ENCODE measurements at places on chromosomes 13 and 19.
A peak's percentile ranks its signal among the peaks of the same experiment; 100 is the strongest.

DNA sequence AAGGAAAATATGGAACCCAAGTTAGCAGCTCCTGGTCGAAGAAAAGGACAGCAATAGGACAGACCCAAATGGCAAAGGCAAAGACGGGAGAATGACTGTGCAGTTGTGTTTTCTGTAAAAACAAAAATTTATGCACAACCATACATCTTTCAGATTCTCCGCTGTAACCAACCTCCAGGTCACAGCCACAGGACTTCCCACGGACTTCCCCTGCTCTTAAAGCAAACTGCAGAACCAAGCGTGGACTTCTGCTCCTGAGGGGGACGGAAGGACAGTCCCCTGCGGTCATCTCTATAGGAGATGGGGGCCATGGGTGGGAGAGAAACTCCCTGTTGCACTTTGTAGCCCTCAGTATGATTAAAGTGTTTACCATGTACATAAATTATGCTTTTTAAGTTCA lies 2.5 kb downstream of the GRTP1 start:
- no peak for DNase-seq

DNA sequence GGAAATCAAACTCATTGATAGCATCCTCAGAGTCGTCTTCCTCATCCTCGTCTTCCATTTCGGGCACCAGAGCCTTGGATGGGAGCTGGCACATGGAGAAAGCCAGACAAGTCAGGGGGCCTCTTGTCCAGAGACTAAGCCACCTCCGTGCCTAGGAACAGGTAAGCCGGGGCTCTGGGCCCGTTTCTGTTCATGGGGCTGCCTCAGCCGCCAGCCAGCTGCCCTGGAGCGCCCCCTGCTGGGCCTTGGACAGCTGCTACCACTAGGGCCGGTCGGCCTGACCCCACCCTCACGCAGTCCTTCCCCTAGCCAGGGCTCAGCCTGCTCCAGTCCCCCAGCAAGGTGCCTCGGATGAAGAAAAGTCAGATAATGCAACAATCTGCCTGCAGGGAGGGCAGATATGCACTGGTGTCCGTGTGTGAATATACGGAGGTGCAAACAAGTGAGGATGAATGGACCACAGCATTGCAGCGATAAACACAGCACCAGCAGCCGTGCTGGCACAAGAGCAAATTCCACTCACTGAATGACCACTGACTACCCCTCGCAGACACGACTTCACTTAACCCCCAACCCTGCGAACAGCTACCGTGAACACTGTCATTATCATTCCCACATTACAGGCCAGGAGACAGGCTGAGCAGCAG lies 11.9 kb upstream of the PRKD2 start:
- peak; percentile 83 for DNase-seq

- DNase-seq = peak; percentile 46
Measured at GRCh38 chr19:2494447-2495129, 18.7 kb downstream of the GADD45B start.

- no peak for DNase-seq
Measured at GRCh38 chr13:100673376-100673712, 1.3 kb downstream of the TMTC4 start.

DNA sequence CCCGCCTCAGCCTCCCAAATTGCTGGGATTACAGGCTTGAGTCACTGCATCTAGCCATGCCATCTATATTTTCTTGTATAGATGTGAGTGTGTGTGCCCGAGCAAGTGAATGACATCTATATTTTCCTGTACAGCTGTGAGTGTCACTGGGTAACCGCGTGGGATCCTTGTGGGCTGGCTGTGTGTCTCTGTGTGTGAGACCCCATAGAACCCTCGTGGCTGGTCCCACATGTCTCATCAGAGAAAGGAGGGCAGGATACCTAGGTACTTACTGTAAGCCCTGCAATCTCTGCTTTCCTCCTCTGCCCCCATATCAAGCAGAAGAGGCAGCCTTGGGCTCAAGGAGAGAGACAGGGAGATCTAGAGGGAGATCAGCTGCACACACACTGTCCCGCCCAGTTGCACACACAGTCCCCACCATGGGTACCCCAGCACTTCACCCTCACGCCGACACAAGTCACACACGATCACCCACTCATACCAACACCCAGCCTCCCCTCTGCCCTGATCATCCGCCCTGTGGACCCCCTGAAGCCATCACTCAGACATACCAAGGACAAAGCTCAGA lies 655 bp downstream of the DENND1C start:
- DNase-seq = no peak

DNA sequence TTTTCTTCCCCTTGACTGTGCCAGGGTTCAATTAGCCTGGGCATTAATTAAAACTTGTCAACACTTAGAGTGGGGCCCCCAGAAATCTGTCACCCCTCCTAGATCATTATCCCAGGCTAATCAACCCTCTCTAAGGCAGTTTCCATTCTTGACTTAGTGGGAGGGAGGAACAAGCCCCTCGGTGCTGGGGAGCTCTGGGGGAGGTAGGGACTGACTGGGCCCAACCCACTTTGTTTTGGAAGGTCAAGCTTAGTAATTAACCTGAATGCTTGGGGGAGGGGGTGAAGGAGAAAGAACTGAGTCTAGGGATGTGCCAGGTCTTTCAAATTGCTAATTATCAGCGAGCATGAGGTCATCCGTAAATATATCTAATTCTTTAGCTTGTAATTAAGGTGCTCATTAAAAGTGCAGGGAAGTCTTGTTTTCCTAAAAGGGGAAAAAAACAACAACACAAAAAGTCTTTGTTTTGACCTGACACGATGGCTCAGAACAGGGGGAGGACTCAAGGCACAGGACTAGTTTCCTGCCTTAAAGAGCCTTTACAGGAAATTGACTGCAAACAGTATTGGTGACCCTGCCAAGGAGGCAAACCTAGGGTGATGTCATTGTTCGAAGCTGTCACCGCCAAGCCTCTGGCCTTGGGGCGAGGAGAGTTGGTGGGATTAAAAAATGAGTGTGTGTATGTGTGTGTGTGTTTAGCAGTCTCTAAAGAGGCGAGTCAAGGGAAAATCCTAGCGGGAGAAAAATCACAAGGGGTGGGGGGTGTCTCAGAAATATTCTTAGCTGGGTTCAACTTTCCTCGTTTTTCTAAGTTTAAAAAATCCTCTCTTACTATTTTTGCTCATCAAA lies 19.4 kb downstream of the ACTN4 start:
- no peak for DNase-seq

DNA sequence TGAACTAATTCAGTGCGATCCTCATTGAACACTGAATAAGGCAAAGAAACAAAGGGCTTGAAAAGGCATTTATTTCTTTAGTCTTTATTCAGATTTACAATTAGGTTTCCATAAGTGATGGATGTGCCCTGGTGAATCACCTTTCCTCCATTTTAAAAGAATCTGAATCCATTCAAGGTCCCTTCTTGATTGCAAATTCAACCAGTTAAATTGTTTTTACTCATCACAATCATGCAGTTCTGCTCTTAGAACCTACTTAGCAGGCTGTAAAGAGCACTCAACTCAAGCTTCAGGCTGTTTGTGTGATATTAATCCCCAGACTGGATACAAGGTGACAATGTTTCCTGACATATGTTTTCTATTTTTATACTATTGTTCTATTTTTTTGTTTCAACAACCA lies 321.0 kb downstream of the TBC1D4 start:
- no peak for DNase-seq

DNA sequence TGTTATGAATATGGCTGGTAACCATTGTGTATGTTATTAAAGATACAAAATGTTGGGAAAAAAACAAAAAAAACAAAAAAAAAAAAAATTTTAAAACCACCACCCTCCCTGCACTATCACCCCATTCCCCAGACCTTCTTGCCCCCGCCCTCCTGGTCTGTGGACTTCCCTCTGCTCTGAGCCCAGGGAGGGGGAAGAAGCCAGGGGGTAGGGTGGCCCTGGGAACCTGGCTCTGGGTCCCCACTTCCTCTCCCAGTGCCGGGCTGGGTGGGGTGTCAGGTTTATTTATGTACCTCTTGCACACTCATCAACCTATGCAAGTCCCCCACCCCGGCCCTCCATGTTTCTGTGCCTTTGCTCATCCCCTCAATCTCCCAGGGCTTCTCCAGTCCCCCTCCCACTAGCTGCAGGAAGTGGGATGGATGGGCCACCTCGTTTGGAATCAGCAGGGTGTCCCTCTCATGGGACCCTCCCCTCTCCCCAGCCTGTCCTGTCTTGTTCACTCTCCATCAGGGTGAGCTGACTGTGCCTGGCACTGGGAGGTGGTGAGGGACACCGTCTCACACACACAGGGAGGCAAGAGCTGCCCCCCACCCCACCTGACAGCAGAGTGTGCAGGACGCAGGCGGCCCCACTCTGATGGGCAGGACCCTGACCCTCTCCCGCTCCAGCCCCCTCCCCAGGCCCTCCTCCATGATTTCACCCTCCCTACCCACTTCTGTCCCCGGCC lies 5.9 kb downstream of the PAF1 start:
- no peak for DNase-seq

- DNase-seq = no peak
Measured at GRCh38 chr13:93955904-93956303, 523.6 kb downstream of the DCT start.

DNA sequence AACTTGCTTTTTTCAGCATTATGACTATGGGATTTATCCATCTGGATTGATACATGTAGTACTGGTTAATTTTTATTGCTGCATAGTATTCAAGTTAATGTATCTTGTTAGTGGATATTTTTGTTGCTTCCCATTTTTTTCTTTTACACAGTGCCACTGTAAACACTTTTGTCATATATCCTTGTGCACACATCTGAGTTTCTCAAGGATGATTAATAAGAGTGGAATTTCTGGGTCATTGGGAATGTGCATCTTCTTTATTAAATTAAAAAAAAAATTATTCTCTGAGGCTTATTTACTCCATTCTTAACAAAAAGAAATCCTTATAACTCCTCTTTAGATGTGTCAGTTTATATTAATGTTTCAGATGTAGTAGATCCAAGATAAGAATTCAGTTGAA lies 27.3 kb downstream of the B3GLCT start:
- no peak for DNase-seq

DNA sequence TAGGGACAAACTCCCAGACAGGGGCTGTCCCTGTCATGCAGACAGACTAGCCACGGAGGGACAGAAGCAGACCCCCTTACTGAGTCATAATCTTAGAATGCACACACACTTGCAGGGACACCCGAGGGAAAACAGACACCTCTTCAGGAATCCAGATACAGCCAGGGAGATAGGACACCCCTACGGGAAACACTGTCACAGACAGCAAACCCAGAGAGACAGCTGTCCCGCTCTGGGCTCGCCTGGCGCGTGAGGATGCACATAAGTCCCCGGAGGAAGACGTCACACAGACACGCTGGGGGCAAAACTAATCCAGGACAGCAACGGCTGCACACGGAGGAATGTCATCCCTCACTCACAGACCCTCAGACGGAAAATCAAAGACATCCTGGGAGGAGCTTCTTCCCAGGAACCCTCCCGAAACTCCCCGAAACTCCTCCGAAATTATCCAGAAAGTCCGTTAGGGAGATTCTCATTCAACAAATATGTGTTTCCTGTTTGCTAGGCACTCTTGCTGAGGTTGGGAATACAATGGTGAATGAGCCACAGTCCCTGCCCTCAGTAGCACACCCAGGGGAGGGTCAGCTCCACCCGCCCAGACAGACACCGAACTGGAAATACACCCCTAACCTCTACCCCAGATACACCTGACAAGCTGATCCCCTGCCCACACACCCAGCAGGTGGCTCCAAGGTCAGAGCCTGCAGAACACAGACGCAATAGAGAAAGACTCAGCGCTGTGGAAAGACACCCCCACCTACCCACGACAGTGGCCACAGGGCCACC lies 15.2 kb upstream of the TOMM40 start:
- no peak for DNase-seq

- no peak for DNase-seq
Measured at GRCh38 chr19:3225677-3226093, 1.2 kb downstream of the CELF5 start.

- DNase-seq = no peak
Measured at GRCh38 chr19:30376272-30376671, 4.1 kb downstream of the ZNF536 start.

DNA sequence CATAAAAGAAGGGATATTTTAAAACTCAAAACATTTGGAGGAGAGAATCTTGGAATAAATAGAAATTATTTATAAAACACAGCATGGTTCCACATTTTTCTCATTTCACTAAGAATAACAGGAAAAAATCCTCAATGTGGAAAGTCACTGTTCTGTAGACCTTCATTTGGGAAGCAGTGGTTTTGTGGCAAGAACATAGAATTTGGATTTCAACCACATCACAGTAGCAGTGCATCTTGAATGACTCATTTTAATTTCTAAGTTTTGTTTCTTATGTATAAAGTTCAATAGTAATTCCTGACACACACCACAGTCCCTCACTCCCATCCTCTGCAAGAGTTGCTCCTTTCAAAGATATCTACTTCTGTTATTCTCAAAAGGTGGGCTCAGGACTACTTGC lies 264.0 kb downstream of the ENOX1 start:
- no peak for DNase-seq

DNA sequence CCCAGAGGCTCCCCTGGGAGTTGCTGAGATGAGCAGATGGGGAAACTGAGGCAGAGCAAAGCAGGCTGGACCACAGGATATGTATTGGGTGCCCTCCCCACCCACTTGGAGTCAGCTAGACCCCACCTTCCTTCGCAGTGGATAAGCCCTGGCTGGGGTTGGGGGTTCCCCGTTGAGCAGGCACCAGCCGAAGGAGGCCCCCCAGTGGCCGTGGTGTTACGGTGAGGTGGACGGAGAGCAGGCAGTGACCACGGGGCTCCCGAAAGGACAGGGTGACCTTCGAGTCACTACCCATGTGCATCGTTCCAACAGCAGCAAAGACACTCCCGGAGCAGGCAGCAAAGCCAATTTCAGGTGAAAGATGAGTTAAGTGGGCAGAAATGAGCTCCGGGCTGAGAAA lies 62.4 kb upstream of the ADGRE5 start:
- no peak for DNase-seq

DNA sequence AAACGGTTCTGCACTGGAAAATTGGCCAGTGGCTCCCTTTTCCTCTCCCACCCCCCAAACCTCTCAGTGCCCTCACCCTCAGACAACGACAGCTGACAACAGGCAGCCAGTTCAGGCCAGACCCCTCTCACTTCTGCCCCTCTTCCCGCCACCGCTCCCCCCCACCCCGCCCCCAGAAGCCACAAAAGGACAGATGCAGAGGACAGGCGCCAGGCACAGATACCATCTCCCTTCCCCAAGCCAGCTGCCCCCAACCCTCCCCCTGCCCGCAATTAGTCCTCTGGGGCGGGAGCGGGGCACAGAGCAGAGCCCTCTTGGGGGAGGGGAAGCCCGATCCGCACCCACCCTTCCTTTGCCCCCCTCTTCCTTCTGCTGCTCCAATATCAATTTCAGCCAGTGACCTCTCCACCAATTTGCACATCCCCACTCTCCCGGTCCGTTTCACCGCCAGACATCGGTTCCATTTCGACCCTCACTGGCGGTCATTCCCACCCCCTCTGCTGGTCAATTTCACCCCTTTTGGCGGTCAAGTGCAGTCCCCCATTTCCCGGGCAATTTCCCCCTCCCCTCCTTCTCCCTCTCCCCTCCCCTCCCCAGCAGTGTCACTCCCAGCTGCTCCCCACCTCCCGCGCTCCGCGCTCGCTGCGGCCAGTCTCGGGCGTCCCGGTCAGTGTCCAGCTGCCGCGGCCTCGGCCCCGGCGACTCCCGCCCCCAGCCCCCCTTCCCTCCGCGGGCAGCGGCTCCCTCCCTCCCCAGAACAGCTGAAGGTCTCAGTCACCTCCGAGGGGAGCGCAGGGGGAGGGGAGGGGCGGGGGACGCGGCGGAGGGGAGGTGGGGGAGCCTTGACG lies at the start of gene SHD:
Gene SHD (plus strand): TSS at position 848 of the 848 bp plus-strand sequence. CDS start 798 bp downstream, outside the sequence.
- no peak for DNase-seq
